Fibroblast of the conjunctiva (primary cell): ENCODE measurements at places on chromosomes 11 and 22.

DNA sequence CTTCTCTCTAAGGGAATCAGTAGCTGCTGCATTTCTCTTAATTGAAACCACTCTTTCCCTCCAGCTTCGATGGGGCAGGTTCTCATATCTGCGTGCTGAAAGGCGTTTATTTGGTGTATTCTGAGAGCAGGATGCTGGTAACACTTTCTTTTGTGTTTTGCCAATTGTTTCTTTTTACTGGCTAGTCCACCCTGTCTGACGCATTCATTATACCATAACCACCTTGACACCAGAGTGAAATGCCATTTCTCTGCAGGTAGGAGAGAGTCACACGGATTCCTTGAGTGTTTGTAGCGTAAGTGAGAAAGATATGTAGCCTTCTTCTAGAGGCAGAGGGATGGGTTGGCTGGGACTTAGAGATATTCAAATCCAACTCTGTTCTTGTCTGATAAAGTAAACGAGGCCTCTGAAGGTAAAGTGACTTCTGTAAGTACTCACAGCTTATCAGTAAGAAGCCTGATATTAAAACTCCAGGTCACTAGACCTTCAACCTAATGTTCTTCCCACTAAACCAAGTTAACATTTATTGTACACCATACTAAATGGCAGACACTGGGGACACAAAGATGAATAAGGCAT lies 21.4 kb downstream of the CD44 start:
- no peak for DNase-seq

DNA sequence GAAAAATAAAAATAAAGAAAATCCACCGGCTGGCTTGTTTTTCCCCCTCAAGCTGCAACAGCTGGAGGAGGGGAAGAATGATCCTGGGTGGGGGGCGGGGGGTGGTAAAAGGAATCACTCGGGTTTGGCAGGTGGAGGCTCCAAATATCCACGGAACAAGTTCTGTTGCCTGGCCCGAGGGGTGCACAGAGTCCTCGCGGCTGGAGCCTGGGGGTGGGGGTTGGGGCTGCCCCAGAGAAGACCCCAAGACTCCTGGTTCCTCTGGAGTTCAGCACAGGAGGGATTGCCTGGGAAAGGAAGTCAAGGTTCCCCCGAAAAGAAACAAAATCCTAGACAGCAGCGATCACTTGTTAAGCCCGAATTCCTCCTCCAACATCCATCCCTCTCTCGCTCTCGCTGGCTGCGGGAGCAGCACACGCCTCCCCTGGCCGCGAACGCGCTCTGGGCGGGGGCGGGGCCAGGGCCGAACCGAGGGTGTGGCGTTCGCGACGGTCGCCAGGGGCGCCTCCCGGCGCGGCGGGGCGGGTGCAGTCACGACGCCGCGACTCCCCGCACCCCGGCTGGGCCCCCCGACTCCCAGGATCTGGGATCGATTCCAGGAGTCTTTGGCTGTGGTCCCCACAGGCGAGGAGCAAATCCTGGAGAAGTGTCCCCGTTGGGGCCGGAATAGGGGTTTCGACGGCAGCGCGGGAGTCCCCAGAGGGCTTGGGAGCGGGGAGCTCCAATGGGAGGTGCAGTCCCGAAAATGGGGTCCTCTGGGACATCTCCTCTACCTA lies at the start of gene KCNA4:
Gene KCNA4, minus strand, starts transcription at position 443 of the 776 bp plus-strand sequence. CDS start 4,352 bp downstream, outside the sequence.
- DNase-seq = no peak

- DNase-seq = no peak
Measured at GRCh38 chr22:49582678-49583077, 245.0 kb downstream of the BRD1 start.

DNA sequence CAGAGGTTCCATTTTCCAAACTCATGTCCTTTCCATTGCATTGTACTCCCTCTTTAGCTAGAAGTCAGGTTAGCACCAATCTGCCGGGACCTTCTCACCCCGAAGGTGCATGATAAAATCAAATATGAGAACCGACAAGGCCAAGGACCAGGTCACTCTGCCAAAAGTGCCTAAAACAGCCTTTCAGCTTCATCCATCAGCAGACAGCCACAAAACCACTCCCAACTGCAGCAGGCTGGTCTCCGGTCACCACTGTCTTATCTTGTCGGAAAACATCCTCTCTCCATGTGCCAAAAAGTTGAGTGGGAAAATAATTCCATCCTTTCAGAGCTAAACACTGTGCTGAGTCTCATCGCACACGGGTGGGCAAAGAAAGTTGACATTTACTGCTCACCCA lies 1.4 kb downstream of the PI4KA start:
- DNase-seq = no peak

DNA sequence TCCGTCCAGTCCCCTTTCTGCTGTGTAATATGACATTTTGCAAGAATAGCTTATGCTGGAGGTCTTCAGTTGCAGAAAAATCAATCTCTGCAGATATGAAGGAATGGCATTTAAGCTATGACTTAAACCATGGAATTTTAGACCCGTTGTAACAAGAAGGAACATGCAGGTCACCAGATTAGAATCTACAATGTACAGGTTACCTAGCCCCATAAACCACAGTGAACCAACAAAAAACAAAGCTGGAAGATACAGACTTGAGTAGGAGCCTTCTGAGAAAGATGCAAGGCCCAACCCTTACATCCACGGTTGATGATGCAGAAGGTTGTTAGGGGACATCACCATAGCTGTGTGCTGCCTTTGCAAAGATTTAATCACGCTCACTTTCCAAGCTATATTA lies 132.5 kb downstream of the WT1 start:
- DNase-seq = no peak

- DNase-seq = no peak
Measured at GRCh38 chr11:122656631-122657101, 1.1 kb downstream of the UBASH3B start.

GRCh38 chr11:45921561-45922424 lies 663 bp upstream of the LARGE2 start:
- no peak for DNase-seq

DNA sequence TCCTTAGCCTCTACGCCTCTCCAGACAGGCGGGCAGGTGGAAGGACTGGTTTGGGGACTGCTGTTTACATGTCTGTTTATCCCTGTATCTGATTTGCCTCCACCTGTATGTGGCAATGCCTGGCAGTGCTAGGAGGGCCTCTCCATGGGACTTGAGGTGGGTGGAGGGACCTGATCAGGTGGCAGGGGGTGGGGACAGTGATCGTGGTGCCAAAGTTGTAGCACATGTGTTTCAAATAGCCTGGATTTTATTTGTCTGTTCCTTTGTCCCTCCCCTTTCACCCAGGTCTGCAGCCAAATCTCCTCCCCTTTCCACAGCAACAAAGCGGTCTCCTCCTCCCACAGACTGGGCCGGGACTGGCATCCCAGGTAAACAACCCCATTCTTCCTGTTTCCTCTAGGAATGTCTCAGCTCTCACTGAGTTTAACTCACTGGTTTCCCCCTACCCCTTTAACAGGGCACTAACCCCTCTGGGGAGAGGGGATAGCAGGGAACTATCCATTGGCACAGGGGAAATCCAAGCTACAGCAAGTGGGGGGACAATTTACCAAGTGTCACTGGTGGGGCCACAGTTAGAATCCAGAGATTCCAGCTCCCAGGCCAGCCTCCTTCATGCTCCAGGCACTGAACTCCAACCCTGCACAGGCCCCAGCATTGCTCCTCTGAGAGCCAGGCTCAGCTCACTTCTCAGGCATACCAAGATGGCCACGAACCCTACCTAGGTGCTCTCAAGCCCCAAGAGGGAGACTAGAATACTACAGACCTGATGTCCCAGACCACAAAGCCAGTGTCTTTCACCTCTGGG lies 22.9 kb upstream of the TLCD5 start:
- no peak for DNase-seq

GRCh38 chr11:121422675-121423074 lies 29.4 kb upstream of the SORL1 start:
- DNase-seq = no peak

GRCh38 chr22:24510637-24511625 lies 15.8 kb downstream of the UPB1 start:
- DNase-seq = no peak

GRCh38 chr22:23037429-23038333 lies 32.6 kb upstream of the GNAZ start:
- DNase-seq = no peak

DNA sequence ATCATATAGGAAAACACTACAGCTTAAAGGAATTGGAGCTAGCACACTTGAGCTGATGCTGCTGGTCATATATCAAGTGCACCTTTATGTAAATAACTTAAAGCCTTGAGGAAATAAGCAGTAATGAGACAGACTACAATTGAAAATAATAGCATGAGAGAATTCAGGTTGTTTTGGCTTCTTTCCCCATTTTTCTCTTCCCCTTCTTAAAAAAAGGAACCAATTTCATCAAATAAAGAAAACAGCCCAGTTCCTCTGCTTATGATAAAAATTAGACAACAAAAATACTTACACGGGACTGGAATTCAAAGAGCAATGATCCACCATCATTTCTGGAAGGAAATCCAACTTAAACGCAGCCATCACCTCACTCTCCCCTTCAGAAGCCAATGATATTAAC lies 50.2 kb upstream of the RAPSN start:
- no peak for DNase-seq

GRCh38 chr11:77695417-77695816 lies 57.8 kb upstream of the CLNS1A start:
- no peak for DNase-seq

DNA sequence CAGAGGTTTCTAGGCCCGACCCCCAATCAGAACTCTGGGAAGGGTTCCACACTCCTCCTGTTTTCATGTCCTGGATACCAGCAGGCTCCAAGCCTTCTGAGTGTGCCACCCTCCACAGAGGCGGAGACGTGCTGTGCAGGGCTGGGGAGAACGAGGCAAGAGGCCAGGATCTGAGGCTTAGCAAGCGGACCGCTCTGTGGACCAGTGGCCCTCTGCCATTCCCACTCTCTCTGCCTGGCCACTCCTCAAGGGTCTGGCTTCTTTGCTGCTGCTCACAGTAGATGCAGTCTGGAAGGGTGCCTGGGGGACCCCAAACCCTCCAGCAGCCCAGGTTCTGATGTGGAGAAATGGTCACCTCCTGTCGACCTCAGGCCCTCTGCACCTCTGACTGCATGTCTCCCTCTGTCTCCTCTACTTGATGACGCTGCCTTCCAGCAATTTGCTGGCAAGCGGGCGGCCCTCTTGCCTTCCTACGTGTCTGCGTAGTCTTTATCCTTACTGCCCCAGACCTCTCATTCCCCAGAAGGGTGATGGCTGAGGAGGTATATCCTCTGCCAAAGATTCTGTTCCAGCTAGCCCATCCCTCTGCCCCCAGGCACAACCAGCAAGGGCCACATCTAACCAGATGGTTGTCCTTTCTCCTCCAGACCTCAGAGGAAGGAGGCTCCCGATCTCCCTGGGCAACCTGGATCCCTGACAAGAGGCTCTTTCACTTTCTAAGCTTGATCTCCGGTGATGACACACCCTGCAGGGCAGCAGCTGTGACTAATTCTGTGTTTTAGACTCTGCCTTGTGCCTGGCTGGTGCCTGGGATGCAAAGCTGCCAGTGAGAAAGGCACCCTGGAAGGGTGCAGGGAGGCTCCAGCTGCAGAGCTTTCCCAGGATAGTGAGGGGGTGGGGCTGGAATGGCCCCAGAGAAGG lies 87.3 kb downstream of the NAT10 start:
- DNase-seq = peak; percentile 95

- DNase-seq = no peak
Measured at GRCh38 chr11:95925011-95925410, 1.1 kb upstream of the MTMR2 start.

DNA sequence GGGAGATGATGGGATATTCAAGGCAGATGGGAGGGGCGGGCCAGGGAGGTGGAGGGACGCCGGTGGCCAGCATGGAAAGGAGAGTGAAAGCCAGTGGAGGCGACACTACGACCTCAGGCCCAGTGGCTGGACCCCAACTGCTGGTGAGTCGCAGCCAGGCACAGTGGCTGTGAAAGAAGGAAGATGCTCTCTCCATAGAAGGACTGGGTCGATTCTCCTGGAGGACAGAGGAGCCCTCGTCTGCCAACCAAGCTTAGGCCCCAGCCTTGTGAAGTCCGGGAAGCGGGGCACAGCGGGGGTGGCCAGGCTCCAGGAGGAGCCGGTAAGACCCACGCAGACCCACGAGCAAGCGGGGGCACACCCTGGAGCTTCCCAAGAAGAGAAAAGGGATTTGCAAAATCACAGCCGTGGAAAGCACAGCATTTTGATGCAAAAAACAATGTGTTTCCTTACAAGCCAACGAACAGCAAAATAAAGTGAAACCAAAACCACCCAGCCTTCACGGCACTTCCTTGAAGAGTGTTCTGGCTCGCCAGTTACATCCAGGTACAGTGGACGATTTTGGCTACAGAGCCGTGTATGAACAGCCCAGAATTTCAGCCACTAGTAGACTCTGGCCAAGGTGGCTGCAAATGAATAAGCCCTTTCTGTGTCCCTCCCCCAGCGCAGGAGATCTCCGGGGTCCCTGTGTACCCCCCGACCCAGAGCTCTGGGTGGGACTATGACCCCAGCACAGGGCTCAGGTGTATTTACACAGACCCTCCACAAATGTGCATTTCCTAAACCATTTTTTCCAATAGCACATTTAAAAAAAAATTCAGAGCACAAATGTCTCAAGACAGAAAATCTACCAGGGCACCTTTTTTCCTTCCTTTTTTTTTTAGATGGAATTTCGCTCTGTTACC lies 96.9 kb downstream of the TRMU start:
- DNase-seq = no peak

DNA sequence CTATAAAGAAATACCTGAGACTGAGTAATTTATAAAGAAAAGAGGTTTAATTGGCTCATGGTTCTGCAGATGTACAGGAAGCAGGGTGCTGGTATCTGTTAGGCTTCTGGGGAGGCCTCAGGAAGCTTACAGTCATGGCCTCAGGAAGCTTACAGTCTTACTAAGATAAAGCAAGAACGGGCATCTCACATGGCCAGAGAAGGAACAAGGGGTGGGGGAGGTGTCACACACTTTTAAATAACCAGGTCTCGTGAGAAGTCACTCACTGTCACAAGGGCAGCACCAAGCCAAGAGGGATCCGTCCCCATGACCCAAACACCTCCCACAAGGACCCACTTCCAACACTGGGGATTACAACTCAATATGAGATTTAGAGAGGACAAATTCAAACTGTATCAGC lies 192.8 kb upstream of the B3GAT1 start:
- DNase-seq = no peak

DNA sequence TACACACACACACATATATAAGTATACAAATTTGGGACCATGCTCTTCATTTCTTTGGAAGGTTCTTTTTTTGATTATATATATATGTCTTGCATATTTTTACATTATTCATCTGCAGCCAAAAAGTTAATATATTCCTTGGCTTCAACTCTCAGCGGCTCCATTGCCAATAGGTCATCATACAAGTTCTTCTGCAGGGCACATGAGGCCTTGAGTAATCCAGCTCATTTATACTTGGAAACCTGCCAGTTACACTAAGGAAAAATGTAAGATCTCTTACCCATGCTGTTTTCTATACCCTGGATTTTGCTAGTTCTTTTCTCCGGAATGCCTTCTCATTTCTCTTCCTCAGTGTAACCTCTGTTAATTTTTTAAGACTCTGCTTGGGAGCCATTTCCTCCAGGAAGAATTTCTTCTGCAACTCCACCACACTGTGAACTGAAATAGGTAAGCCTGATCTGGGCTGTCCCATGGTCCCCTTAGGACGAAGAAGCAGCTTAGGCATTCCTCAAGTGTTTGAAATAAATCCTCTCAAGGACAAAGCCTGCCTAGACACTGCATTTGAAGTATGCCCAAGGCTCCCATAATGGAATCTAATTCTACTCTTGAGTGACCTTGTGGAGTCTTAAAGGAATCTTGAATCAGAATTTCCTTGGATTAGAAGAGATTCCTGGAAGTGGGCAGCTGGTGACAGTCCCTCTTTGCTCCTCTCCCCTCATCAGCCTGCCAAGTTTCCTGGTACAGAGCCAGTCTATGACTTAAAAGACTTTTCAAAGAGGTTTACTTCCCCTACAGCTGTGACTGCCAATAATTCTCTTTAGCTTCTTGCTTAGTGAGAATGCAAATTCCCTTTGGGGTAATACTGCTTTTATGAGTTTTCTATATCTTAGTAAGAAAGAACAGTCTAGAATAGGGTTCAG lies 182.8 kb downstream of the C11orf87 start:
- DNase-seq = peak; percentile 13
